Fibroblast of lung (primary cell): ENCODE measurements at places on chromosomes 6 and 20. TPM values are rescaled to one million over a fixed set of nuclear protein-coding genes. Genes with fewer than 3 reads are reported as not detected.

RAB32 gene
- total RNA-seq: 114 and 131 TPM in 2 replicates

ERGIC3 gene
- total RNA-seq: 355 and 455 TPM in 2 replicates

RAET1L gene
- total RNA-seq: not detected in 2 replicates

IL22RA2 gene
- total RNA-seq: not detected in 2 replicates

HNF4A gene
- total RNA-seq: not detected in 2 replicates
